ENCODE measurements at places on chromosomes 1 and 21. TPM values are rescaled to one million over a fixed set of nuclear protein-coding genes. Genes with fewer than 3 reads are reported as not detected.
A peak's percentile ranks its signal among the peaks of the same experiment; 100 is the strongest.

Gene NPHS2
- not detected for total RNA-seq

Gene OR6F1
- total RNA-seq: not detected

Gene HSD3B2
- total RNA-seq: 0.55 TPM

Gene SLAMF9
- not detected for total RNA-seq

Gene CFHR5
- not detected for total RNA-seq

Gene RNU1-2
- 7,231 TPM for total RNA-seq

Gene FCRL2
- total RNA-seq: 0.15 TPM

Gene PDC
- total RNA-seq: not detected

Gene OR2T2
- not detected for total RNA-seq

Gene KCTD3
- 39.7 TPM for total RNA-seq

Gene CRB1
- total RNA-seq: 0.15 TPM

Gene KIAA1614
- 10.5 TPM for total RNA-seq

Gene ADAM30
- total RNA-seq: not detected

Gene ETV3L
- total RNA-seq: not detected

Gene S100A8
- total RNA-seq: 185 TPM

Gene AIRE
- not detected for total RNA-seq

Gene ABCA4
- 0.63 TPM for total RNA-seq

Gene CHIA
- total RNA-seq: not detected

DNA sequence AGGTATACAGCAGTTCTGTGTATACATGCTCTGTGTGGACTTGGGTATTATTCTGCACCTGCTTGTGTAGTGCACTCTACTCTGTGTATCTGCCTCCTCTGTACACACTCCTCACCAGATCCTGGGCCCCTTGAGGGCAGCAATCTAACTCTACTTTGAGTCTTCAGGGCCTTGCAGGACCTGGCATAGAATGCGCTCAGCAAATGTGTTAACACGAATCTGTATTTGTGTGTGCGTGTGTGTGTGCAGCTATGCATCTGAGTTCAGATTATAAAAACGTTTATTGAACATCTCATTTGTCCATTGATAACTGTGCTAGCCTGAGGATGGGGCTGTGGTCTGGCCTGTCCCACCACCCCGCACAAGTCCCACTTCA lies 3.9 kb upstream of the MEF2D start:
- no peak for DNase-seq
- no peaks in the 10 kb centered on the region for H3K36me3 ChIP-seq
- no peak overlapping the region for H3K4me3 ChIP-seq
- H3K27me3 ChIP-seq: no peaks in the 10 kb centered on the region
- H3K27ac ChIP-seq: peak overlapping the region; percentile 76

- H3K27me3 ChIP-seq: no peaks in the 10 kb centered on the region
- H3K4me1 ChIP-seq: no peaks in the 10 kb centered on the region
- H3K36me3 ChIP-seq: no peaks in the 10 kb centered on the region
Observed at GRCh38 chr1:172980456-172980855, 70.3 kb downstream of the TNFSF18 start.

- H3K36me3 ChIP-seq: no peaks in the 10 kb centered on the region
- no peak overlapping the region for H3K4me3 ChIP-seq
- no peak overlapping the region for H3K27ac ChIP-seq
- DNase-seq: no peak
Observed at GRCh38 chr1:24157918-24158481, 15.1 kb upstream of the IL22RA1 start.

GRCh38 chr1:206442101-206442500 lies 28.2 kb upstream of the IKBKE start:
- H3K4me3 ChIP-seq: no peak overlapping the region
- no peak for DNase-seq
- H3K27me3 ChIP-seq: no peaks in the 10 kb centered on the region
- H3K4me1 ChIP-seq: no peaks in the 10 kb centered on the region

- no peaks in the 10 kb centered on the region for H3K27me3 ChIP-seq
- DNase-seq: peak; percentile 60
- no peaks in the 10 kb centered on the region for H3K36me3 ChIP-seq
- no peak overlapping the region for H3K27ac ChIP-seq
- no peak overlapping the region for H3K4me3 ChIP-seq
Observed at GRCh38 chr21:44503901-44504399, 36.0 kb downstream of the KRTAP10-1 start.

- H3K36me3 ChIP-seq: no peaks in the 10 kb centered on the region
- DNase-seq: no peak
- no peak overlapping the region for H3K4me3 ChIP-seq
- no peaks in the 10 kb centered on the region for H3K4me1 ChIP-seq
Observed at GRCh38 chr1:12206792-12207424, 22.9 kb upstream of the VPS13D start.

DNA sequence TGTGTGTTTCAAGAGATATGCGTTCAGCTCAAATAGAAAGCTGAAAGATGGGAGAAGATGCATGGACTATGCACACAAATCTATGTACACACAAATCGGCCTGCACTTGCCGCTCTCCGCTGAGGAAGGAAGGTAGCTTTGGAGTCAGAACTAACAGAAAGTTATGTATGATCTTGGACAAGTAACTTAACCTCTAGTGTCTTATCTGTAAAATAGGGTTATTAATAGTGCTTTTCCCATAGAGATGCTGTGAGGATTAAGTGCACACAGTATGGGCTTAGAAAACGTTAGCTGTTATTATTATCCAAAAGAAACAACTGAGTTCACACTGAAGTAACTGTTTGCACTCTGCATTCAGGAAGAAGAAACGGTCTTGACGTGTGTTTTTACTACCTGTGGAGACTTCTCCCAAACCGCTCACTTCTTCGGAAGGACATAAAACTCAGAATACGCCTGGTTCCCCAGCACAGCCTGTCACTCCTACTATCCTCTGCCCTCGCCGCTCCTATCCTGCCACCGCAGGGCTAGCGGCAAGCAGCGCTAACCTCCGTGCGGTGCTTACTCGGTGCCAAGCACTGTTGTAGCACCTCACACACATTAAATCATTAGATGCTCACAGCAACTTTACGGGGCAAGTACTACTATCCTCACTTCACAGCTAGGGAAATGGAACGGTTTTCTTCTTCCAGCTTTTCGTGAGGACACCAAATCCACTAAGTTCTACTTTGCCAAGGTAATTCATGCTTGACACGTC lies 1.3 kb downstream of the TGFBR3 start:
- H3K4me3 ChIP-seq: peak overlapping the region; percentile 74
- DNase-seq: no peak
- H3K27me3 ChIP-seq: no peaks in the 10 kb centered on the region
- H3K36me3 ChIP-seq: no peaks in the 10 kb centered on the region
- H3K27ac ChIP-seq: peak overlapping the region; percentile 7

DNA sequence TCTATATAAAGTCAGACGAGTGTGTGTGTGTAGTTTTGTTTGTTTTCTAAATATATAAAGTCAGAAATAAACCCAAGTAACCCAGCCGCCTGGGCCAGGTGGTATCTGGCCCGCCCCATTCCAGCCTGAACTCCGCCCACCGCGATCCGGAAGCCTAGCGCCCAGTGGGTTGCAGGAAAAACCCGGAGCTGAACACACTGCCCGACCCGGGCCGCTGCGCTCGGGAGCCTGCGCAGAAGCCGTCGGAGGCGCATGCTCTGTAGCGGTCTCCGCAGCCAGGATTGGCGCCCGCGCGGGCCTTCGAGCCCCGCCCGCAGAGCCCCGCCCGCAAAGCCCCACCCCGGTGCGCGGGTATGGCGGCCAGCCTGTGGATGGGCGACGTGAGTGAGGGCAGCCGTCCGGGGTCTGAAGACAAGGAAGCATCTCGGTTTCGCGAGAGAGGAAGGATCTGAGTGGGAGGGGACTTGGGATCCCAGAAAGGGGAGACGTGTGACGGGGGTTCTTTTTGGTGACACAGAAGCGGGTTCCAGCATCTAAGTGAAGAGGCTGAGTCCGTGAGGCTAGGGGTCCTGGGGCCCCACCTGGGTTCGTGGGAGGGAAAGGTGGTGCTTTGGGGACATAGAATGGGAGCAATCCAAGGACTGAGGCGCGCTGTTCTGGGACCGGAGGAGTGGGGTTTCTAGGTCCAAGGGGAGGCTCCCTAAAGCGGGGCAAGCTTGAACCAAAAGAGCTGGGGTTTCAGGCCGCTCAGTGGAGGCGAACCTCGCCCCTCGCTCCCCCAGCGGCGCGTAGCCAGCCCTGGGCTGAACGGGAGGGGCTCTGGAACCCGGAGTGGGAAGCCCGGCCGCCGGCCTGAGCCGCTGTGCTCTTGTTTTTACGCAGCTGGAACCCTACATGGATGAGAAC lies at the start of gene TRNAU1AP:
TSS of gene TRNAU1AP (plus strand) at position 328 of the 906 bp plus-strand sequence. CDS start at position 354, 26 bp downstream.
- H3K27me3 ChIP-seq: no peaks in the 10 kb centered on the region
- no peak within 1 kb of the TSS for H3K27ac ChIP-seq
- peak within 1 kb of the TSS; percentile 23 for H3K4me3 ChIP-seq
- no peaks in the 10 kb centered on the region for H3K4me1 ChIP-seq
- H3K36me3 ChIP-seq: no peaks in the 10 kb centered on the region
- peak; percentile 99 for DNase-seq

DNA sequence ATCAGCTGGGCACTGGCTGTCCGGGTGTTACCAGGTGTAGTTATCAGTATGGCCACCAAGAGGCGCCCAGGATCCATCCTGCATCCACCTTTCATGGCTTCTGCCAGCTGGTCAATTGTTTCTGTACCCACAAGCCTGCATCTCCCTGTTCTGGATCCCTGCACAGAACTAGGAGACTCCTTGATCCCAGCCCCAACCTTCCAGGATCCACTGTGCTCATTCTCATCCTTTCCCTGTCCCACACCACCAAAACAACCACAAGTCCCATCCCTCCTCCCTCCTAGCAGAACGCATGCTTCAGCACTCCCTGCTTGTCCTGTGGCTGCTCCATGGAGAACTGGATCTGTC lies 27.2 kb upstream of the FOXE3 start:
- H3K27me3 ChIP-seq: no peaks in the 10 kb centered on the region
- no peak overlapping the region for H3K4me3 ChIP-seq
- no peaks in the 10 kb centered on the region for H3K4me1 ChIP-seq
- no peak overlapping the region for H3K27ac ChIP-seq

- H3K27me3 ChIP-seq: no peaks in the 10 kb centered on the region
- H3K36me3 ChIP-seq: no peaks in the 10 kb centered on the region
- H3K27ac ChIP-seq: no peak overlapping the region
- DNase-seq: no peak
Observed at GRCh38 chr1:117534995-117535467, 70.8 kb upstream of the TENT5C start.

- H3K27me3 ChIP-seq: no peaks in the 10 kb centered on the region
- H3K27ac ChIP-seq: no peak overlapping the region
- DNase-seq: no peak
- H3K4me3 ChIP-seq: no peak overlapping the region
Observed at GRCh38 chr1:190759807-190760206, 282.1 kb upstream of the BRINP3 start.

GRCh38 chr1:230940848-230941247 lies 37.8 kb downstream of the TTC13 start:
- H3K4me3 ChIP-seq: no peak overlapping the region
- H3K27me3 ChIP-seq: no peaks in the 10 kb centered on the region
- DNase-seq: no peak
- H3K4me1 ChIP-seq: peaks cover 3% of the 10 kb centered on the region
- peaks cover 4% of the 10 kb centered on the region for H3K36me3 ChIP-seq

- no peak for DNase-seq
- no peaks in the 10 kb centered on the region for H3K4me1 ChIP-seq
- H3K36me3 ChIP-seq: no peaks in the 10 kb centered on the region
- no peaks in the 10 kb centered on the region for H3K27me3 ChIP-seq
- no peak overlapping the region for H3K27ac ChIP-seq
Observed at GRCh38 chr1:118907466-118907865, 80.7 kb downstream of the TBX15 start.

GRCh38 chr1:65539266-65540131 lies 119.0 kb downstream of the LEPR start:
- H3K27me3 ChIP-seq: no peaks in the 10 kb centered on the region
- H3K4me3 ChIP-seq: no peak overlapping the region
- H3K4me1 ChIP-seq: no peaks in the 10 kb centered on the region
- no peaks in the 10 kb centered on the region for H3K36me3 ChIP-seq

DNA sequence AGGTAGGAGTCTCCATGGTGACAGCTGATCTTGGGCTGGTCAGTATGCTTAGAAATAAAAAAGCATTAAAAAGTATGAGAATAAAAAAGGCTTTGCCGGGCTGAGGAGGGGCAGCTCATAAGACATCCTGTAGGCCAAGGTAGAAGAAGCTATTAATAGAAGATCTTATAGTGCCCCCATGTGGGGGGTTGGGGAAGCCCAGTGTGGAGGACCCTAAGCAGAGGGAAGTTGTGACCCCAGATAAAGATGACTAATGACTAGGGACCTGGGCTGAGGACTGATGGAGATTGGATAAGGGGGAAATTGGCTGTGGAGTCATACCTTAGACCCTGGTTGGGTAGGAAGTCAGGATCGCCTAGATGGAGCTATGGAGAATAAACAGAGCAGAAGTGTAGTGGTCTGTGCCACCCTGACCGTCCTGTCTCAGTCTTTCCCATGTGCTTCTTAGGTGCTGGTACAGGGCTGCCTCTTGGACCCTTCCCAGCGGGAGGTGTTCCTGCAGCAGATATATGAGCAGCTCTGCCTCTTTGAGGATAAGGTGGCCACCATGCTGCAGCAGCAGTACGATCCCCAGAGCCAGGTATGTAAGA lies 25.0 kb downstream of the SZT2 start:
- H3K4me3 ChIP-seq: no peak overlapping the region
- no peaks in the 10 kb centered on the region for H3K27me3 ChIP-seq
- no peak overlapping the region for H3K27ac ChIP-seq
- H3K36me3 ChIP-seq: peaks cover 10% of the 10 kb centered on the region
- peak; percentile 70 for DNase-seq
- no peaks in the 10 kb centered on the region for H3K4me1 ChIP-seq

GRCh38 chr1:1612104-1612400 lies 3.2 kb upstream of the MIB2 start:
- DNase-seq: no peak
- H3K27ac ChIP-seq: no peak overlapping the region
- no peaks in the 10 kb centered on the region for H3K27me3 ChIP-seq

GRCh38 chr1:247297263-247298123 lies 34.2 kb downstream of the ZNF496 start:
- no peaks in the 10 kb centered on the region for H3K4me1 ChIP-seq
- H3K27me3 ChIP-seq: no peaks in the 10 kb centered on the region
- H3K27ac ChIP-seq: no peak overlapping the region
- no peaks in the 10 kb centered on the region for H3K36me3 ChIP-seq
- H3K4me3 ChIP-seq: no peak overlapping the region

- H3K27me3 ChIP-seq: no peaks in the 10 kb centered on the region
- DNase-seq: no peak
- H3K36me3 ChIP-seq: no peaks in the 10 kb centered on the region
- H3K4me1 ChIP-seq: no peaks in the 10 kb centered on the region
- H3K4me3 ChIP-seq: no peak overlapping the region
Observed at GRCh38 chr1:25538191-25538767, 5.1 kb upstream of the LDLRAP1 start.

DNA sequence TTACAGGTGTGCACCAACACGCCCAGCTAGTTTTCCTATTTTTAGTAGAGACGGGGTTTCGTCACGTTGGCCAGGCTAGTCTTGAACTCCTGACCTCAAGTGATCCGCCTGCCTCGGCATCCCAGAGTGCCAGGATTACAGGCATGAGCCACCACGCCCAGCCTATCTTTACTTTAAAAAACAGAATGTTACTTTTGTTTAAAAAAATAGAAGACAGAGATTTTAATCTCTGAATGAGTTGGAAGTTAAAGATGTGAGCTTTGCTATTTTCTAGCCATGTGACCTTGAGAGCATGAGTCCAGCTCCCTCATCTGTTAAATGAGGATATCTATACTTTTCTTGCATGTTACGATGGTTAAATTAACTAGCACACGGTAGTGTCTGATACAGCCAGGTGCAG lies 3.9 kb upstream of the PUM1 start:
- H3K27ac ChIP-seq: no peak overlapping the region
- no peaks in the 10 kb centered on the region for H3K4me1 ChIP-seq
- H3K27me3 ChIP-seq: no peaks in the 10 kb centered on the region
- no peak for DNase-seq
- no peak overlapping the region for H3K4me3 ChIP-seq

Data from aorta (tissue), 5 donors.